Activated T-cell treated with anti-CD3 and anti-CD28 coated beads, Interleukin-2, amount 50 U/mL, for 4 hours (primary cell): ENCODE measurements at places on chromosomes 1 and 21. TPM values are rescaled to one million over a fixed set of nuclear protein-coding genes. Genes with fewer than 3 reads are reported as not detected.

GRCh38 chr21:28332796-28333195 lies 659.9 kb downstream of the LTN1 start:
- DNase-seq: no peak

The OR2T35 gene
- not detected for total RNA-seq

DNA sequence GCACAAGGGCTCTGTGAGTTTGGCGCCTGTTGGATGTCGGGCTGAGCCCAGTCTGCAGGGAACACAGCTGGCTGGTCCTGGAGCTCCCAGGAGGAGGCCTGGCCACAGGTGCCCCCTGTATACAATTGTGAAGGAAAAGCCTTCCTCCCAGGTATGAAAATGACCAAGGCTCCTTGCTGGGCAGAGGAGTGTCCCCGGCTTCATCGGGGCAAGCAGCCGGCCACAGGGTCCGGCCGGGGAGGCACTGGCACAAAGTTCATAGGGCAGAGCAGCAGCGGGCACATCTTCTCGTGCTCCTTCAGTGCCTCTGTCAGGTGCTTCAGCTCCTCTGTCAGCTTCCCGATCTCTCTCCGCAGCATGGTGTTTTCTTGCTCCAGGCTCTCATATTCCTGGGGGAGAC lies 13.0 kb downstream of the BATF3 start:
- no peak for DNase-seq

DNA sequence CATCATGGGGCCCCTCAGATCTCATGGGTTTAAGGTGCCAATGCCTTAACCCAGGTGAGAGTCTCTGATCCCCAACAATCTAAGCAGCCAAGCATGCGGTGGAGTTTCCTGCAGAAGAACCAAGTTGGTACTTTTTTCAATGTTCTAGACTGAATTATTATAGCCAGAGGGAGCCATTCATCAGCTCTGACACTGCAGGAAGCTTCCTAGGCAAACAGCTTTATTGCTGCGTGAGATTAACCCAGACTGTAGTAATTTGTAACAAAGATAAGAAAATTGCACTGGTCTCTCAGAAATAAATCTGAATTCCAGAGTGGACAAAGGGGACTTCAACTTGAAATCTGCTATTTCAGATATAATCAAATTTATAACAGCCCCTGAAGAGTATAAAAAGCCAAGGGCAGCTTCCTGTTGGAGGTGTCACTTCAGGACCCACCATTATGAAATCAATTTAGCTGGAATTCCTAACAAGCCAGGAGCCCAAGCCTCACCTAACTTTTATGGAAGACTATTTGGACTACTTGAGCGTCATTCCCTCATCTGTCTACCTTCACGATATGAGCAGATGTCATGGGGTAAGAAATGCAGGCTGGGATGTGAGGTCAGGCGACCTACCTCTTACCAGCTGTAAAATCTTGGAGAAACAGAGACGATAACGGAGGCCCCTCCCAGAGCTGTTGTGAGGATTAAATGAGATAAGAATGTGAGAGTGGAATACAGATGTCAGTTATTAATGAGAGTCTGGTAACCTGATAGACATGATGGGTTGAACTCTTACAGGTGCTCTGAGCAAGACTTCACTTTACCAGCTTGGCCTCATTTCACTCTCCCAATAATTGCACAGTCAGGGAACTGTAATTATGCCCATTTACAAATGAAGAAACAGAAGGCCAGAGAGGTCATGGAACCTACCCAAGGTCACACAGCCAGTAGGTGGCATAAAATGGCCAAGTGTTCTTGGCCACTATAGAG lies 135.1 kb downstream of the RRAGC start:
- no peak for DNase-seq

The TAF5L gene
- 29.6 TPM for total RNA-seq

The CRNN gene
- not detected for total RNA-seq

The LRRC3 gene
- 0.57 TPM for total RNA-seq

The RCAN1 gene
- total RNA-seq: 17.3 TPM

The RPTN gene
- not detected for total RNA-seq

GRCh38 chr1:31607360-31607759 lies 10.1 kb upstream of the HCRTR1 start:
- no peak for DNase-seq

The SPRR1A gene
- not detected for total RNA-seq

GRCh38 chr1:206116873-206117150 lies 376 bp downstream of the AVPR1B start:
- no peak for DNase-seq

The UFC1 gene
- total RNA-seq: 87.5 TPM

DNA sequence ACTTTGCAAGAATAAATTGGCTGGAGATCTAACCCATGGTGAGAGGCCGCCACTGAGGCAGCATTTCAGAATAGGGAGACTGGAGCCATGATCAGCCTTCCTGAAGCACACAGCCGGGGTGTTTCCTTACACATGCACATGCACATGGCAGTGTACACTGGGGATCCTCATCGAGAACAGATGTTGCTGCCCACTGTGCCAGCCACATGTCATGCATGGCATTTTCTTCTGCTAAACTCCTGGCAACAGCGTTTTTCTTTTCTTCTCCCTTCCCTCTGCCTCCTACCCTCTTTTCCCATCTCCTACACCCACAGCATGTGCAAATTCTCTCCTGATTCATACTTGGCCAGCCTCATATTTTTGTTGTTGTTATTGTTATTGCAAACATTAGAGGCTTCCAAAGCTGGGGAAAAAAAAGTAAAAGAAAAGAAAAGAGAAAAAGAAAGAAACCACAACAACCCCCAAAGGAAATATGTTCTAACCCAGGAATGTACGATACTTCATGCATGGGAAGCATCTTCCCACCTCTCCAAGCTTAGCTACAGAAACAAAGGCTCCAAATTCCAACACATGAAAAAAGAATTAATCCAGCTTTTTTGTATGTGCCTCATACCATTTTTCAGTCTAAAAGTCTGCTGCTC lies 344.0 kb downstream of the ASTN1 start:
- no peak for DNase-seq

- DNase-seq: no peak
Observed at GRCh38 chr1:47187926-47188250, 1.9 kb downstream of the PDZK1IP1 start.

GRCh38 chr1:109827466-109827865 lies 63.7 kb upstream of the EPS8L3 start:
- no peak for DNase-seq

The IQGAP3 gene
- total RNA-seq: 0.18 TPM

DNA sequence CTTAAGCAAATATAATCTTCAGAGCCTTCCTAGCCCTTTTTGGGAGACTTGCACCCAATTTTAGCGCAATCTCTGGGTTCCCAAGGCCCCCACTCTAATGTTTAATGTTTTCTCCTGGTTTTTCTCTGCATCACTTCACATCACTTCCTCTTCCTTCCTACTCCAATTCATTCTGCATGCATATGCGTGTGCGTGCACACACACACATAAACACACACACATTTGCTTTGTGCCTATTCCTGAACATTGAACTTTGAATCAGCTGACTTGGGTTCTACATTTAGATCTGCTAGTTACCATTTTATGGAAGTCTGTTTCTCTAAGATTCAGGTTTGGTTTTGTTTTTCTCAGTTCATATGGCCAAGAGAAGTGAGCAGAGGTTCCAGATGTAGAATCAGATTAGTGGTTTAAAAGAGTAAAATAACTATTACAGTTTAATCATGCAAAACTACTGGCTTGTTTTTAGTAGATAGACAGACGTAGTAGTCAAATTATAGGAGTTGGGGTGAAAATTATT lies 7.4 kb upstream of the EDEM3 start:
- no peak for DNase-seq

GRCh38 chr1:242086706-242087105 lies 87.8 kb upstream of the MAP1LC3C start:
- no peak for DNase-seq

GRCh38 chr1:204623894-204624361 lies 61.6 kb downstream of the LRRN2 start:
- DNase-seq: no peak

- DNase-seq: no peak
Observed at GRCh38 chr1:233905416-233906051, 1.1 kb downstream of the SLC35F3 start.

The CNTN2 gene
- not detected for total RNA-seq

The SLC2A5 gene
- total RNA-seq: not detected
